ENCODE measurements at places on chromosomes 7 and 10.

DNA sequence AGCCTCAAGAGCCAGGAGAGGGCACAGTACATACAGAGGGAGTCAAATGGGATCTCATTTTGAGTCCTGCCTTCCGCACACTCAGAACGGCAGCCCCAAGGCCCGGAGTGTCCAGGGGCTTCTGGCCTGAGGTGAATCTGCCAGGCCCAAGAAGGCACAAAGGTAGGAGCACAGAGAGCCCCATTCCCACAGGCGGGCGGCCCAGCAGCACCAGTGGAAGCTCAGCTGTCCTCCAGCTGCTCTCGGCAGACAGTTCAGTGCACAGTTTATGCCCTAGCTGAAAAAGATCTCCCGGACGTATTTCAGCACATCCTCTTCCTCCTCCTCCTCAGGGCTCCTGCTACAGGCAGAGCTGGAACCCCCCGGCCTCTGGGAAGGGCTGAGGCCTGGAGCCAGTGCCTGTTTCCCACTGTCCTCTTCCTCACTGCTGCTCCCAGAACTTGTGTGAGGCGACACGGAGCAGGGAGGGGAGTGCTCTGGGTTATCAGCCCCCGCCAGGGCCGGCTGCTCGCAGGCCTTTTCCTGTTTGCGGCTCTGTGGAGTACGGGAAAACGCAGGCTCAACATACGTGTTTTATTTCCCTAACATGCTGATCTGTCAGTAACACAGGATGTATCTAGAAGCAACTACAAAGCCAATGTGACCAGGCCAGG, 4.0 kb downstream of the CYREN start:
- no peak for DNase-seq

GRCh38 chr10:32205670-32206069, 141.3 kb downstream of the EPC1 start:
- DNase-seq = no peak

- no peak for DNase-seq
Observed at GRCh38 chr10:119350502-119351097, 143.2 kb downstream of the GRK5 start.

- peak; percentile 59 for DNase-seq
Observed at GRCh38 chr7:157318015-157318706, 18.6 kb upstream of the DNAJB6 start.

- no peak for DNase-seq
Observed at GRCh38 chr7:6496842-6497636, 49.3 kb upstream of the DAGLB start.

- peak; percentile 6 for DNase-seq
Observed at GRCh38 chr10:118564652-118565051, 30.8 kb downstream of the PRLHR start.

GRCh38 chr7:140310337-140311002, 87.9 kb downstream of the SLC37A3 start:
- DNase-seq = peak; percentile 5

DNA sequence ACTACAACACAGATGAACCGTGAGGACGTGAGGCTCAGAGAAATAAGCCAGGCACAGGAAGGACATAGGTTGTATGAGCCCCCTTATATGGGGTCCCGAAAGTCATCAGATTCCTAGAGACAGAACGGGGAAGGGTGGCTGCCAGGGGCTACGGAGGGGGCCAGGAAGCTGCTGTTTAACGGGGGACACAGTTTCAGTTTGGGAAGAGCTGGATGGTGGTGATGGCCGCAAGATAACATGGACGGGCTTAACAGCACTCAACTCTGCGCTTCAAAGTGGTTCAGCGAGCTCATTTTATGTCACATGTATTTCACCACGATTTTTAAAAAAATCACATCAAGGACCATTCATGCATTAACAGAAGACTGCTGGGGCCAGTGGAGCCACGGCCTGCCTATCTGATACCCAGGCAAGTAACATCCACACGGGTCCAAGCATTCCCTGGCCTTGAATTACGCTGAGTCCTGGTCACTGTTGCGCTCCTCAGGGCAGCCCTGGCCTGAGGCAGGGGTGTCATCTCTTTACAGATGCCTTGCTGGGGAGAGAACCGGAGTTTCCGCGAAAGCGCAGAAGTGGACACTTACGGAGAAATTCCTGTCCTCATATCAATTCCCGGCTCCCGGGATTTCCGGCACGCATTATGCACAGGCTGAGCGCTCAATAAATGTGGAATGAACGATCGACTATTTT, 1.5 kb downstream of the CARD11 start:
- DNase-seq = no peak

DNA sequence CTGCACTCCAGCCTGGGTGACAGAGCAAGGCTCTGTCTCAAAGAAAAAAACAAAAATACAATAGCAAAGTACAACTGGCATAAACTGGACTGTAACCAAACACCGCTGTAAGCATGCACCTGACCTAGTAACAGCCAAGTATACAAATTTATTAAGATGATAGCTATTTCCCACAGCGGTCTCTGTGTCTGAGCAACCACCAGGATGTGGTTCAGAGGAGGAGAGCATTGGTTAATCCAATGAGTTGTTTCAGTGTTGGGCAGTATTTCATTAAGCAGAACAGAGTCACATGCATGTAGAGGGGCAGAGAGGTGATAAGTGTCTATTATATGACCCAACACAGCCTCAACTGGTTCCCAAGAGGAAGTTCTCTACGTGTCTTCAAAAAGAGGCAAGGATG, 4.0 kb downstream of the SLC16A12 start:
- DNase-seq = no peak

DNA sequence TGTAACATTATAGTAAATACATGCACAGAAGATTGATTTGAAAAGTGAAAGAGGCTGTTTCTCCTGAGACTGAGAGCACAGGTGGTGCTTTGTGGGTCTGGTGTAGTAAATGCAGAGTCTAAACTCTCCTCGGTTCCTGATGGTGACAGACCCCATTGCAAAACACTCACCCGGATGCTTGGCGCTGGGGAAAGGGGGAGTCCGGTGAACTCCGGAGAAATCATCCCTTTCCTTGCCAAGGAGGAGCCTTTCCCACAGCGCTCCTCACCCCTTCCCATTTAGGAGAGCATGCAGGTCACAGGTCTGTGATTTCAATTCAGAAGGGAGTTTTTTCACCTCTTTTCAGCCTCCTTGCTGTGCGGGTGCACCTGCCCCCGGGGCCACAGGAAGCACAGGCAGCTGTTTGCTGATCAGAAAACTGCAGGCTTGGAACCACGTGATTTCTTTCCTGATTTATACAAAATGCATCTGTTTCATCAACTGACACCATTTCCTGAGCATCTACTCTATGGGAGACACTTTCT, 75.6 kb upstream of the LYZL2 start:
- DNase-seq = no peak

DNA sequence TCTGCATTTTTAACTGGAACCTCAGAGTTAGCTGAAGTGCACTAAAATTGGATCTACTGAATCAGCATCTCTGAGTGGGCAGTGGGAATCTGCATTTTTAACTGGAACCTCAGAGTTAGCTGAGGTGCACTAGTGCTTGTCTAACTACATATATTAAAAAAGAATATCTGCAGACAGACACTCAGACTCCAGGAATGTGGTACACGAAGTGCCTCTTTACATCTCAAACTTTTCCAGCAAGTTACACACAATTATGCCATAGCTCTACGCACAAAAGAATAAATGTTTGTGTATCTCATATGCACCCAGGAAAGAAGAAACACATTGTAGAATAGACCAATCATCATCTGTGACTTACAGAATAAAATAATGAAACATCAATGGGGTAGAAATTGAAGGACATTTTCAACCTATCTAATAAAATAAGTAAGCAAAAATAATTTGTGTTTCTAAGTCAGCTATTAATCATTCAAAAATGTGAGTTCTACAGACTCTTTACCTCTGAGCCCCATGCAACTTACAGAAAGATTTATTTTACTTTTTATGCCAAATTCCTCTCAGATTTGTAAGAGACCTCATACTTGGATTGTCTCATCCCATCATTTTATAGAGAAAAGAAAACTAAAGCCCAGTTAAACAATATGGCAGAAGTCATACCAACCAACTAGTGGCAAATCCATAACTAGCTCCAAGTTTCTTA, 28.3 kb downstream of the PPP1R3A start:
- DNase-seq = no peak

DNA sequence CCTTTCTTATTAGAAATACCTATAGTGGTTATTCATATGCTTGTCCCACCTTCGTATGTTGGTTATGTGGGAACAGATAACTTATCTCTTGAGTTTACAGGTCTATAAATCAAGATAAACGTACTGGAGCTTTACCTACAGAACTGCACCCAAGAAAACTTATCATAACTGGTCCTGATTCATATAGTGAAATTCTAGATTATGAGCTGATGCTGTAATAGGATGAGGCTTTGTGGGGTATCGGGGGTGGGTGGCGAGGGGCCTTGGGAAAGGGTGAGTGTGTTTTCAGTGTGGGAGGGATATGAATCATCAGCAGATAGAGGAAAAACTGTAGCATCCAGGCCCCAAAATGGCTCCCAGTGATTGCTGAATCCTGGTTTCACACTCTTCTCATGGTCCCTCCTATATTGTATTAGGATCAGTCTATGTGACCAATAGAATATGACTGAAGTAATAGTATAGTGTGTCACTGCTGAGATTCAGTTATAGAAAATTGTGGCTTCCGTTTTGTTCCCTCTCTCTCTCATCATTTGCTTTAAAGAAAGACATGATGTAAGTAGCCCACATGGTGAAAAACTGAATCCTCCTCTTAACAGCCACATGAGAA, 706.8 kb upstream of the LRRTM3 start:
- no peak for DNase-seq

GRCh38 chr7:79291498-79291865, 162.0 kb downstream of the MAGI2 start:
- peak; percentile 44 for DNase-seq

GRCh38 chr7:45102785-45103712, 8.4 kb downstream of the TBRG4 start:
- DNase-seq = no peak

GRCh38 chr10:19426034-19426433, 377.4 kb downstream of the MALRD1 start:
- no peak for DNase-seq

- no peak for DNase-seq
Observed at GRCh38 chr10:61355211-61355610, 98.0 kb downstream of the TMEM26 start.

DNA sequence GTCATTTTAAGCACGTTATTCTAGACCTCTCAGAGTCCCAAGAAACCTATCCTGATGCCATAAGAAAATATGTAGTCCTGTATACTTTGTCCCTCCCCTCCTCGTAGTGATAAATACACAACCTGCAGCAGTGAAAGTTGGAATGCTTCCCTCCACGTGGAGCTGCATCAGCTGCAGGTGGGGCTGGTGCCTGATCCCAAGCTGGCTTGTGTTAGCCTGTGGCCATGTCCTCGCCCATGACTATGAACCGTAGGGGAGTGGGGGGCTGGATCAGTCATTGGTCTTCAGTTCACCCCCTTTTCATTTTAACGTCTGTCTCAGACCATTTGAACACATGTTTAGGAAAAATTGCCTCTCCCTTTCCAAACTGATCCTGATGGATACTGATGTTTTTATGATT, 171.4 kb upstream of the HABP2 start:
- DNase-seq = no peak

- no peak for DNase-seq
Observed at GRCh38 chr7:133386205-133386604, 133.3 kb downstream of the EXOC4 start.

GRCh38 chr7:14233076-14233867, 243.8 kb upstream of the ETV1 start:
- peak; percentile 40 for DNase-seq

DNA sequence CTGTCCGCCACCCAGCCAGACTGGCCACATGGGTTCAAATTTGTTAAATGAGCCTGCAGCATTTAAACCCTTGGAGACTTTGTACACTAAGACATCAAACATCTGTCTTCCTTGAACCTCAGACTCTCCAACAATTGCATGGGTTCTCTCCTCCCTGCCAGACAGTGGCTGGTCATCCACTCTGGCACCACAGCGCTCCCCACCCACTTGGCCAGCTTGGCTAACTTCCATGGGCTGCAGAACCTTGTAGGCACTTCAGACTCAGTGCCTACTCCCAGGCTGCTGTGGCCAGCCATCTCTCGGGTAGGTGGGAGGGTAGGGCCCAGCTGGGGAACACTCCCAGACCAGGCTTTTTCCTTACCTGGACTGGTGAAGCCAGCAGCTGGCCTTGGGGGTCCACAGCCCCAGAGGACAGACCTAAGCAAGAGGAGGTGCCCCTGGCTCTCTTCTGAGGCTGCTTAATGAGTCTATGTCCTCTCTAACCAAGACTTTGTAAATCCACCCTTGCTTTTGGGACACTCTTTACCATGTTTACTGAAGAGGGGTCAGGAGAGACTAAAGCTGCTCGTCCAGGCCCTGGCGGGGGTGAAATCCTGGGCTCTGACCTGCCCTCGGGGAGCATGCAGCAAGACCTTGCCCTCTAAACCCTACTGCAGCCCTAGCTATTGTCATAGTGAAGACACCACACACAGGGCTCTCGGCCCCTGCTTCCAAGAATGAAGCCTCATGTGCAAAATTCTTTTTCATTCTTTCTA, 82.7 kb downstream of the ARHGAP22 start:
- DNase-seq = no peak

GRCh38 chr10:32605787-32606186, 159.8 kb downstream of the CCDC7 start:
- no peak for DNase-seq

- DNase-seq = peak; percentile 59
Observed at GRCh38 chr7:78125884-78126283, 327.3 kb downstream of the PHTF2 start.

DNA sequence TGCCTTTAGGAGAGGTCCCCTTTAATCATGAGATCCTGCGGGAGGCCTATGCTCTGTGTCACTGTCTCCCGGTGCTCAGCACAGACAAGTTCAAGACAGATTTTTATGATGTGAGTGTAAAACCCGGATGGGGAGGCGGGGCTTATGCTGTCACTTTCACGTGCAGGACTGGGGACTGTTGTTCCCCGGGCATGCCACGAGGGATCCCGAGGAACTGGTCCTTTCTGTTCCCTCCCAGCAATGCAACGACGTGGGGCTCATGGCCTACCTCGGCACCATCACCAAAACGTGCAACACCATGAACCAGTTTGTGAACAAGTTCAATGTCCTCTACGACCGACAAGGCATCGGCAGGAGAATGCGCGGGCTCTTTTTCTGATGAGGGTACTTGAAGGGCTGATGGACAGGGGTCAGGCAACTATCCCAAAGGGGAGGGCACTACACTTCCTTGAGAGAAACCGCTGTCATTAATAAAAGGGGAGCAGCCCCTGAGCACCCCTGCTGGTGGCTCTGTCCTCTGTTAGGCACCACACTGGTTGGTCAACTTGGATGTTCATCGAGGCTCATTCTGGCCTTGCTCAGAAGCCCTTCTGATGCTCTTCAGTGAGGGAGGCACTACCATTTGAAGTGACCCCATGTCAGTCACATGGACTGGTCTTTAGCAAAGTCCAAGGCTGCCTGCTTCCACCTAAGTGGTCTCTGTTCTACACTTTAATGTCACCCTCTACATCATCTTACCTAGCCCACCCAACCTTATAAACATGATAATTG, 2.8 kb downstream of the COPS6 start:
- DNase-seq = no peak

Measured in fibroblast of mammary gland (primary cell).